Posterior vena cava (tissue), 2 donors: ENCODE measurements at places on chromosomes 11 and 22.

DNA sequence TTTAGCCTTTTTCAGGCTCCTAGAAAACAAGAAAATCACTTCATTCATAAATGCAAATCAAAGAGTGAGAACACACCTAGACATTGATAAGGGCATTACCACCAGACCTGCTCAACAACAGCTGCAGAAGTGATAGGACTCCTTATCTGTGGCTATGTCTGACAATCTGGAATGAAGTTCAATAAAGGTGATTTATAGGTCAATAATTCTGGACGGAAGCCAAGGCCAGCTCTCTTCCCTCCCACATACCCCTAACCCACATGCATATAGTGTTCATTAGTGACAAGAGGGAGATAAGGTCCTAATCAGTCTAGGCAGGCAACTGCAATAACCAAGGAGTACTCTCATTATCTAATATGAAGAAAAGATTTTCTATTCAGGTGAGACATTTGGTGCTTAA, 111.3 kb downstream of the ETS1 start:
- DNase-seq = no peak

DNA sequence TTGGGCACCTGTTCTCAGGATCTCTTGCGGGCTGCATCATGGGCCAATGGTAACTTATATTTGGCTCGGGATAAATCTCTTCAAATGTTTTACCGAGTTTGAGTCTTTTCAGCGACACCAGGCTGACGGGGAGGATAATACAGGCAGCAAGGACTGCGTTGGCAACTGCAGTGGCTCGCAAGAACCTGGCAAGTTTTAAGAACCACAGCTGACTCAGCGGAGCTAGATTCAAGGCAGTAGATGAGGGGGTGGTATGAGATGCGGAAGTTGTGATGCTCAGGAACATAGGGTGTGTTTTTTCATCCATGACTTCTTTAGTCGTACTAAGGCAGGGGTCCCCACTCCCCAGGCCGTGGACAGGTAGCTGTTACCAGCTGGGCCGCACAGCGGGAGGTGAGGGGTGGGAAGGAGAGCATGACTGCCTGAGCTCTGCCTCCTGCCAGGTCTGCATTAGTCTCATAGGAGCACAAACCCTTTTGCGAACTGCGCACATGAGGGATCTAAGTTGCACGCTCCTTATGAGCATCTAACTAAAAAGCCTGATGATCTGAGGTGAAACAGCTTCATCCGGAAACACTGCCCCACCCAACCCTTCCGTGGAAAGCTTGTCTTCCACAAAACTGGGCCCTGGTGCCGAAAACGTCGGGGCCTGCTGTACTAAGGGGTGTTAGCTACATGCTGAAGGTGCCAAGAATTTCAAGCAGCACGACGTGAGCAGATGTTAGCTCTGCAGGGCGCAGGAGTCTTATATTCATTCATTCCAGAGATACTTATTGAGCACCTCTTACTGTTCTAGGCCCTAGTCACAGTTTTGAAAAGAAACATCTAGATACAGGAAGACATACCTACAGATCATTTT, 6.4 kb upstream of the JAM3 start:
- DNase-seq = peak; percentile 68

GRCh38 chr22:38032681-38033521, 24.3 kb upstream of the PICK1 start:
- DNase-seq = no peak

DNA sequence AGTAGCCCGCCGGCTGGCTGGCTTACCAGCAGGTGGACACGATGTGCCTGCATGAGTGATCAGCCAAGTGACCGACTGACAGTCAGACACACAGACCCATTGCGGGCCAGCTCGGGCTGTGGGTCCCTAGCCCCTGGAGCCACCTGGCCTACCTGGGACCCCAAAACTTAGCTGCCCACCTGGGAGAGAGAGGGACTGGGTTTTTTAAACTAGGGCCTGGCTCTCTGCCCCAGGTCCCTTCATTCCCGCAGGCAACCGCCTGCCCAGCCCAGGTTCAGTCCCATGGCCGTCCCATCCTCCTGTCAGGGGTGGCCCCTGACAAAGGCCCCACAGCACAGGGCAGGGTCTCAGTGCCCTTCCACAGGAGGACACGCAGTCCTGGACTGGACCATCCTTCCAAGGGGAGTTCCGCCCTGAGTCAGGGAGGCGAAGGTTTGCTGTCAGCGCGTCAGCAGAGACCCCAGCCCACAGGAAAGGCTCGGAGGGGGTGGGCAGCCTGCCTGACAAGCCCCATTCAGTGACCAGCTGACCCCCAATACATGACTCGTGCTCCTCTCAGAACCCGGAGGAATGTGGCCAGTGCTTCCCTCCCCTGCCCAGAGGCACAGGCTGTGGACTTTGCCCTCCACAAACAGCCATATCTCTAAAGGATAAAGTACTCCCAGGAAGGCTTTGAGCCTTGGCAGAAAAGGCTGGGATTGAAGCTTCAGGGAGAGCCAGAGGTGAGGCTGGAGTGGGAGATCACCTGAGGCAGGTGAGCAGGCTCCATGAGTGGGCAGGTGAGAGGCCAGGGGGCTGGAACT, 8.4 kb downstream of the SLCO2B1 start:
- no peak for DNase-seq

DNA sequence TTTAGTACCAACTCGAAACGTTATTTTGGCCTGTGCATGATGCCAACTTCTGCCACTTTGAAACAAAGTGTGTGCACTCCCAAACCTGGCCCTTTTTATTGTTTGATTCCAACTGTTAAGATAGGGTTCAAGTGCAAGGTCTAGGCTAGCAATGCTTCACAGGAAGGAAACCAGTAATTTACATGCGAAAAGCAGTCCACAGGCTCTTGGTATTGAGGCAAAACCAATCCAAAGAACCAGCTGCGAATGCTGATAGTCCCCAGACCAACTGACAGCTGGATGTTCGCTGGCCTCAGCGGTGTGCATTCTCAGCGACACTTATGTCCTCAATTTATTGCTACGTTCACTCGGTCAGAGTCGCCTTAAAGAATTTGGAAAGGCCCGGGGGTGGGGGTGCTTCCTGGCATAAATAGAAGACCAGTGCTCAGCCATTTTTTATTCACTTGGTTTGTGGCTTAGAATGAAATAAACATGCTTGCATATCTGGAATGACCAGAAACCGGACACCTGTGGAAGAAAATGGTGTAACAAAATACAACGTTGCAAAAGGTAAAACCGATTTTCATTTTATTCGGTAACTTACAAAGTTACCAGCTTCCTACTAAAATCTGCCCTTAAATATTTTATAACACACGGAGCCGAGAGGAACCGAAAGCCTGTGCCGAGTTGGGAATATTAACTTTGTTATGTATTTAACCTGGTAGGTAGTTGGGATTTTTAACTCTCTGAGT, 1.6 kb downstream of the CPT1A start:
- no peak for DNase-seq

- no peak for DNase-seq
Observed at GRCh38 chr11:123103326-123103980, 41.5 kb upstream of the HSPA8 start.
